ENCODE measurements at places on chromosomes 5 and 9. TPM values are rescaled to one million over a fixed set of nuclear protein-coding genes. Genes with fewer than 3 reads are reported as not detected.

GRCh38 chr5:10454591-10455276 lies 13.1 kb downstream of the ROPN1L start:
- no peak overlapping the region for H3K4me3 ChIP-seq
- no peaks in the 10 kb centered on the region for H3K27me3 ChIP-seq
- no peak for DNase-seq
- no peaks in the 10 kb centered on the region for H3K36me3 ChIP-seq
- no peak overlapping the region for H3K27ac ChIP-seq

- no peak for DNase-seq
- no peaks in the 10 kb centered on the region for H3K4me1 ChIP-seq
- no peaks in the 10 kb centered on the region for H3K27me3 ChIP-seq
- peaks cover 7% of the 10 kb centered on the region for H3K36me3 ChIP-seq
- H3K4me3 ChIP-seq: no peak overlapping the region
- no peak overlapping the region for H3K27ac ChIP-seq
Observed at GRCh38 chr5:40842351-40842750, 1.2 kb downstream of the CARD6 start.

- H3K27ac ChIP-seq: no peak overlapping the region
- H3K4me1 ChIP-seq: peaks cover 9% of the 10 kb centered on the region
- H3K27me3 ChIP-seq: no peaks in the 10 kb centered on the region
- no peak overlapping the region for H3K4me3 ChIP-seq
- DNase-seq: peak; percentile 71
Observed at GRCh38 chr9:76610011-76610352, 151.0 kb downstream of the GCNT1 start.

DNA sequence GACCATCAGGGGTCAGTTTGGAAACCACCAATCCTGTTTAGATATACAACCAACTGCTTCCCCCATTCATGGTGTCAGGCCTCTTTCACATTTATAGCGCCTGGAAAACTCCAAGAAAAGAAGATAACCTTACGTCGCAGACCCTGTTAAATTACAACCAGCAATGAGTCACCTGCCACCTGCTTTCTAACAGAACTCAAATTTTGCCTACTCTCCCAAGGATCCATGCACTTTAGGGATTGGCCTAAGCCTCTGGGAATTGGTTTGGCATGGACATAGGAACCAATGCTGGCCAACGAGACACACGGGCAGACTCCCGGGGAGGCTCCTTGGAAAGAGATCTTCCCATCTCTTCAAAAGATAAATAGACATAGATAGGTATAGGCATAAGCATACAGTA lies 87.0 kb downstream of the FEM1C start:
- no peak for DNase-seq
- H3K4me3 ChIP-seq: no peak overlapping the region
- H3K27ac ChIP-seq: peak overlapping the region; percentile 33
- H3K27me3 ChIP-seq: no peaks in the 10 kb centered on the region

DNA sequence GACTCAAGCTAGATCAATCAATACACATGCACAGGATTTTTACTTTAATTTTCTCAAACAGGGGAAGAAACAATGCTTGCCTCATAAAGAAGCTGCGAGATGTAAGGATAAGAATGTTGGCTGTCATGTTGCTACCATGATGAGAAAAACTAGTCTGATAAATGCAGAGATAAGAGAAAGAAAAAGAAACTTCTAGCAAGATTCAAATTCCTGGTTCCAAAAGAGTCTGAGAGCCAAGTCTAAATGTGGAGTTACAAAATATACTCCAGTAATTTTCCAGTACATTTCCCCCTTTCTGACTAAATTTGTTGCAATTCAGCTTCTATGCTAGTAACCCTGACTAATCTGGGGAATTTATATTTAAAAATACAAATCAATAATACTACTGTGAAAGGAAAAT lies 10.4 kb upstream of the ANXA1 start:
- no peak overlapping the region for H3K4me3 ChIP-seq
- no peak overlapping the region for H3K27ac ChIP-seq
- H3K27me3 ChIP-seq: no peaks in the 10 kb centered on the region
- no peak for DNase-seq
- no peaks in the 10 kb centered on the region for H3K36me3 ChIP-seq

- no peak overlapping the region for H3K4me3 ChIP-seq
- no peak overlapping the region for H3K27ac ChIP-seq
- H3K4me1 ChIP-seq: no peaks in the 10 kb centered on the region
- no peak for DNase-seq
- H3K27me3 ChIP-seq: no peaks in the 10 kb centered on the region
Observed at GRCh38 chr5:94366811-94367210, 251.6 kb downstream of the KIAA0825 start.

DNA sequence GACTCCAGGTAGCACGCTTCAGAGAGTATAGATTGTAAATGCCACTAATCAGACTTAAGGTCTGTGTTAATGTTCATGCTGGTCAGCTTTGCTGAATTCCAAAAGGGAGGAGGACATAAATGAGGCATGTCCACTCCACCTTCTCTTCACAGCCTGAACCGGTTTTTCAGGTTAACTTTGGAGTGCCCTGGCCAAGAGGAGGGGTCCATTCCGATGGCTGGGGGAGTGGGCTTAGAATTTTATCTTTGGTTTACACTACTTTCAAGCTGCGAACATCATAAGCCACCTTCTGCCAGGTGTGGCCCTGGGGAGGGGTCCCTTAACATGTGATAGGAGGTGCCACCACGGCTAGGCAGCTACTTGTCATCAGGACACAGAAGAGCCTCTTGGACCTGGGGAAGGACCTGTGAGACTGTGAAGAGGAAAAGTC lies 24.2 kb downstream of the ABO start:
- H3K4me1 ChIP-seq: no peaks in the 10 kb centered on the region
- H3K27me3 ChIP-seq: no peaks in the 10 kb centered on the region
- no peaks in the 10 kb centered on the region for H3K36me3 ChIP-seq
- peak overlapping the region; percentile 82 for H3K27ac ChIP-seq
- no peak overlapping the region for H3K4me3 ChIP-seq
- DNase-seq: peak; percentile 57

DNA sequence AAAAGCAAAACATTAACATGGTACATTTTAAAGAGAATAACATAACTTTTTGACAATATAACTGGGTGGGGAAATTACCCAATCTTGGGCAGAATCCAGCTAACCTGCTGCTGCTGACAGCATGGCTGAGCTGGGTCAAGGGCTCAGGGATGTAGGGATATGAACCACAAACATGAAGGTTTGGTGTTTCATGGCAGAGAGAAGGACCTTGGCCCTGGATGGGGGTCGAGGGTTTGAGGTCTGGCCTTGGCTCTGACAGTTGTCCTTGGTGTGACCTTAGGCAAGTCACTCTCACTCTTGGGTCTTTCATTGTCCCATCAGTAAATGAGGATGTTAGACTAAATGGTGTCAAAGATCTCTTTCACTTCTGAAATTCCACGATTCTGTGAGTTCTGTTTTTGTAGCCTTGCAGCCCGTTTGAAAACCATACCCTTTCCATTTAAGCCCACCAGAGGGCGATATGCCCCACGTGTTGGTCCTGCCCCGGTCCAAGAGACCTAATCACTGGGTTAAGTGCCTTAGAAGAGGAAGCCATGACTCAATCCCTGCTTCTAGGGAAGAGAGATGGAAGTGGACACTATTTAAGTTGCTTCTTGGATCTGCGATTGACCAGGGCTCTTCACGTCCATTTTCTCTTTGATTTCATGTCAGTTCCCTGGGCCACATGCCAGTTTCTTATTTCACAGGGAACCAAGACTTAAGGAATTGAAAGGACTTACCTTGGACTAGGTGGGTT lies 56.8 kb upstream of the TEX48 start:
- no peaks in the 10 kb centered on the region for H3K27me3 ChIP-seq
- DNase-seq: peak; percentile 74
- H3K4me1 ChIP-seq: no peaks in the 10 kb centered on the region

- H3K36me3 ChIP-seq: peaks cover 17% of the 10 kb centered on the region
- no peaks in the 10 kb centered on the region for H3K4me1 ChIP-seq
- no peaks in the 10 kb centered on the region for H3K27me3 ChIP-seq
- H3K4me3 ChIP-seq: no peak overlapping the region
Observed at GRCh38 chr9:111436571-111436970, 47.6 kb downstream of the ECPAS start.

The TICAM2 gene
- 5.8 TPM for total RNA-seq

The PRDM9 gene
- total RNA-seq: not detected

All from lung (tissue), 17 donors.